Cerebellum (tissue), 4 donors: ENCODE measurements at places on chromosomes 11 and 22.

DNA sequence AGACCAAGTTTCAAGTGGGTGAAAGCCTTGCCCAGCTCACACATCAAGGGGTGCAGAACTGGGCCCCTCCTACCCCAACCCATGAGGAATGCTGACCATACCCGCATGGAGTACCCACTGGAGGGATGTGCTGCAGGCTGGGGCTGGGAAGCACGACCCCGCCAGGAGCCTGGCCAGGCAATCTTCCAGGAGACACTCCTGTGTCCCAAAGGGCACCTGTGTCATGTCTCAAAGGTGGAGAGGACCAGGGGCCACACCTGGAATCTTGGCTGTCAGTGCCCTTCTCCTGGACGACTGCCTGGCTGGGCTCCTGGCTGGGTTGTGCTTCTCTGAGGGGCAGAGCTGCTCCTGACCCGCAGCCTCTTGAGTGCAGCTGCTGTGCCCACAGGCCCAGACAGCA, 6.7 kb downstream of the ARAP1 start:
- no peak for DNase-seq

- no peak for DNase-seq
Measured at GRCh38 chr11:114614127-114614720, 18.6 kb upstream of the NXPE4 start.

DNA sequence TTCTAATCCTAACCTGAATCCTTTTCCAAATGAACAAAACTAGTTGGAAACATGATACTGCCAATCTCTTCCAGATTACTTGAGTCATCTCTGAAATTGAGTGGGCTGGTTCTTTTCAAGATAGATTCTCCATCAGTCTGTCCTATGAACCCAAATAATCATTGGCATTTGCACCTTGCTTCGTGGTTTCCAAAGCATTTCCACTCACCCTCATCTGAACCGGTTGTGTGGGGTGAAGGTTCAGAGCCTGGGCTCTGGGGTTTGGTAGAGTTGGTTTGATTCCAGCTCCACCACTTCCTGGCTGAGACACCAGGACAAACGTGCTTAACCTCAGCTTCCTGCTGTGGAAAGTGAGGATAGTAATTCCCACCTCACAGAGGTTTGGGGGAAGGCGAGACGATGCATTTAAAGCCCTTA, 206.4 kb upstream of the E2F8 start:
- no peak for DNase-seq

DNA sequence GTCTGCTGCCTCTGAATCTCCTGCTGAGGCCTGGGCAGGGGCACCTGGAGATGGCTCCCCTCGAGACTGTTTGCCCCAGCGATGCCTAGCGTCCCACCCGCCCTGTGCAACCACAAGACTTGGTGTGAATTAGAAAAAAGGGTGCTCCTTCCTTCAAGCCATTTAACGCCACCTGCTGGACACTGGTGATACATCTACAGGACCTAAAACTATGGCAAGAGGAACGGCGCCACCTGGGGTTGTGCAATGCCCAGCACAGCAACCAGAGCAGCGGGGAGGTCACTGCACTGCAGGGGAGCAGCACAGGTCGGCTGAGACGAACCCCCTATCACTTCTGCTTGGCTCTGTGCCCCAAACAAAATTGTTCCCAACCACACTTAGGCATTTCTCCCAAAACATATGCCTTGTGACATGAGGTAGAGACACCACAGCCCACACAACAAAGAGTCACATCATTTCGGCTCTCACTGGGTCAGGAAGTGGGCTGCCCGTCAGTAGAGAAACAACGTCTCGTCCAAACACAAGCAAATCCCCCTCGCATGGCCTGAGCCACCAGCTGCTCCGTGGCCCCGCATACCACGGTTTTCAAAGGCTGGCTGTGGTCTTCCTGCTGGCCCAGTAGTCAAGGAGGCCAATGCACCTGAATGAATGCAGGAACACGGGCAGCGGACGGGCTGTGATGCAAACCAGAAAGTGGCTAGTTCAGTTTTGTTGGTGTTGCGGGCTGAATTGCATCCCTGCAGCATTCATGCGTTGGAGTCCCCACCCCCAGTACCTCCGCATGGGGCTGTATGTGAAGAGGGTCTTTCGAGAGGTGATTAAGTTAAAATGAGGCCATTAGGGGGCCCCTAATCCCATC, 171.9 kb downstream of the SHANK2 start:
- peak; percentile 50 for DNase-seq

- DNase-seq, result no peak
Measured at GRCh38 chr11:69588270-69588669, 52.7 kb upstream of the CCND1 start.

DNA sequence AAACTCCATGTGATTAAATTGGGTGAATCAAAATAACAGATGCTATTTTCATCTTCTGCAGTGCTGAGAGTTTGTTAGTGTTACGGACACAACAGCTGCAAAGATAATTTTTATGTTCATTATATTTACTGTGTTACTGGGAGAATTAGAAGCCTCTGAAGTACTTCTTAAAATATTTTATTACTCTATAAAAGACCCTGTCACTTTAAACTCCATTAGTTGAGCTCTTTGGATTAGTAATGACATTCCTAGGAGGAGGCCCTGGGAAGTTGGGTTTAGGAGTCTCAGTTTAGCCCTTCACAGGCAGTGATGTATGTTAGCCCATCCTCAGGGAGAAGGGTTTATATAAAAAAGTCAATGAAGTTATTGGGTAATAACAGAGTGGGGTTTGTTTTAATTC, 596.7 kb downstream of the JRKL start:
- no peak for DNase-seq

- no peak for DNase-seq
Measured at GRCh38 chr11:73087730-73088129, 54.4 kb downstream of the FCHSD2 start.

GRCh38 chr11:63940786-63941185, 2.0 kb downstream of the NAA40 start:
- DNase-seq, result no peak

GRCh38 chr11:73367482-73368024, 8.6 kb upstream of the RELT start:
- no peak for DNase-seq

DNA sequence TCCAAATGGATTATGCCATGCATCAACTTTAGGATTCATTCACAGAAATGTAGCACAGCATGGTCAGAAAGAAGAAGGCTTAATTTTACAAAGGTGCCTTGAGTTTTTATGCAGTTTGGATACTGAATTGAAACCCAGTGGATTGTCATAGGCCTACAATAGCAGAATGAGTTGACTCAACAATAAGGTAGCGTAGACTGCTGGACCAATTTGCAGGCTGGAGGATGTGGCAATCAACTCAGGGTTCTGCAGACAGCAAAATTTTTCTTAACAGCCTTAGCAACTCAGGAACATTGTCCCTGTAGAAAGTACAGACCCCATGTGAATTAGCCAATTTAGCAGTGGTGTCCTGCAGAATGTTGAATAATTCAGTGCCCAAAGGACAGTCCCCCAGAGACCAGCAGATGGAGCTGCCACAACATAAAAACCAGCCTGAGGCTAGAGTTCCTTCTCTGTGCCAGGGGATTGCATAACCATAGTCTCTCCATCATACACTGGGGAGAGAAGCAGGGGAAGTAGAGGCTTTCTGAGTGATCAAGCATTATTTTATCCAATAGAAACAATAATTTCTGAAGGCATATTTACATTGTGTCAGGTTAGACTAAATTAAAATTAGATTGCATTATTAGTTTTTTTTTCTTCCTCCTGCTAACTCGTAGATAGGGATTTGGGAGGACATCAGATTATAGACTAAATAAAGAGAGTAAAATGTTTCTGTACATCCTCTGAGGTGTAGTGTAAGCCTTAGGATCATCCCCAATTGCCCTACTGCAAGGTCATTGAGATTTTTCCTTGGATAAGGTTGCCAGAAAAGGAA, 20.3 kb upstream of the MRPL17 start:
- peak; percentile 65 for DNase-seq

DNA sequence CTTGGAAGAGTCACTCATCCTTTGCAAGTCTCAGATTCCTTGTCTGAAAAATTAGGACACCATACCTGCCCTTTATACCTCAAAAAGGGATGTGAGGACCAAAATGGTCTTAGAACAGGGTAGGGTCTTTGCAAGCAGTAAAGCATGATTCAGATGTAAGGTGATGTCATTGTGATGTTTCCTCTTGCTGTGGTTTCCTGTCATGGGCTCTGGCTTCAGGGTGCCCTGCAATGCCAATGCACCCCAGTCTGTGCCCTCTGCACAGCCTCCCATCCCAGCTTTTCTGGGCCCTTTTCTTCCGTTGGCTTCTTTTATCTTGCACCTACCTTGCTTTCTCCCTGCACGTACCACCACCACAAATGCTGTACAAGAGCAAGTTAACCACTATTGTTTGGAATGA, 87.8 kb upstream of the NNMT start:
- no peak for DNase-seq

GRCh38 chr11:75771646-75772410, 3.2 kb downstream of the DGAT2 start:
- no peak for DNase-seq

DNA sequence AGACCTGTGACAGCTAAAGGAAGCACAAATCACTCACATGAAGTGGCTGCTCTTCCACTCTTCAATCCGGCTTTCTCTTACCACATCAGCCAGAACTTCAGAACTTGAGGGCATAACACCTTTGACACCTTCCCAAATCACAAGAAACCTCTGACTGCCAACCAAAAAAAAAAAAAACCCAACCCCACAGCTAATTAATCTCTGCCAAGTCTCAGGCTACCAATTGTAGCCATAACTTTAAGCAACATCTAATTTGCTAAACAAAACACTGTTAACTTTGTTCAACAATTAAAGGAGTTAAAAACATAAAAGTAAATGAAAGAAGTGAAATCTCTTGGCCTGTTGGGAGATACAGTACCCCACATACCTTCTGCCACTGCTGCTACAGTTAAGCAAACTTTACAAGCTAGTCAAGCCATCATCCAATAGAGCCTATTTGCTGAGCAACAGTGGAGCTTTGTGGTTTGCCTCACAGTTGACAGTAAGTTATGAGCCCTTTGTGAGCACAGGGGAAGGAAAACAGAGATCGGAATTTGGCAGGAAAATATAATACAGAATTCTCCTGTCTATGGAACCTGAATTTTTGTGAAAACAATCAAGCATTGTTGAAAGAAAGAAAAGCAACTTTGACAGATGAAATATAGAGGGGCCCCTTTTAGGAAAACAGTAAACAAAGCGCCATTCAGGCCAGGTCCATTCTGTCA, at the start of gene SOX6:
SOX6 (minus strand) TSS at position 490 of the 704 bp plus-strand sequence. CDS start 15,298 bp downstream, outside the sequence.
- no peak for DNase-seq

DNA sequence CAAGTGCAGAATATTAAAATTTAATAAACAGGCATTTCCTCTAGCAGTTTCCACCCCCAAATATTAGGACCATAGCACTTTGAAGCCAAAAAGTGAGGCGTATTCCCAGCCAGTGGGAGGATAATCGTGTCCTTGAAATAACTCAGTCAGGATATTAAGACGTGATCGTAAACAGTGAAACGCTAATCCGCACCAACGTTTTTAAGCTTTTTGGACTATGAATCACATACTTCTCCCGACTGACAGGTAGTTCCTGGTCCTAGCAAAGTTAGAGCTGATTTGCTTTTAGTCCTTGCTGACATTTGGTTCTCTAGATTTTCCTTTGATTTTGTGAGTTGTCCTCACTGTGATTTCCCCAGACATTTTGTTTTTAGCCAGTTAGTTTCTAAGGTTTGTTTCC, 197.1 kb upstream of the ARHGAP20 start:
- DNase-seq, result no peak

DNA sequence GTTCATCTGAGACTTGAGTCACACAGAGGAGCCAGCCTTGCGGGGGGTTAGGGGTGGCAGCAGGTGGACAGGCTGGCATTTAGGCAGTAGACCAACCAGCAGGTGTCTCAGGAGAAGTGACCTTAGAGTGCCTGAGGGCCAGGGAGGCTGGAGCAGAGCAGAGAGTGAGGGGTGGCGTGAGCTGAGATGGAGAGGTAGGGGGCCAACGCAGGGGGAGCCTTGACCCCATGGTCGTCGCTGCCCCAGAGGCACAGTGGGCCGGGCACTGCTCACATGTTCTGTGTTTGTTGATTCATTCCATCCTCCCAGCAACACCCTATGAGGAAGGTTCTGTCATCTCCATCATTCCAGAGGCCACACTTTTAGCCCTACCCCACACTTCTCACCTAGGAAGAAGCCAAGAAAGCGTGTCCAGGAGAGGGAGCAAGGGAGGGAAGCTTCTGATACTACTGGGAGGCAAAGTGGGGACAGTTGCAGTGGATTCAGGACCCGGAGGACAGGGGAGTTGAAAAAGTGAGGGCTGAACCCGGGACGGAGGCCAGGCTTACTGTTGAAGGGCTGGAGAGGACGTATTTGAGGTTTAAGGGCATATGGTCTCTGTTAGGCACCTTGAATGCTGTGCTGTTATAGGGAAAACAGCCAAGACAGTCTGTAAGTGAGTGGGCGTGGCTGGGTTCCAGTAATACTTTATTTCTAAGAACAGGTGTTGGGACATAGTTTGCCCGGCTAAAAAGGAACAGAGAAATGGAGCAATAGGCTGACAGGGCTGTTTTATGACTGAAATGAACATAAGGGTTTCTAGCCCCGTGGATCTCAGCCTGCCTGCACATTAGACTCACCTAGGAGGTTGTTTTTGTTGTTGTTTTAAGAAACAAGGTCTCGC, 7.3 kb downstream of the SART1 start:
- DNase-seq, result no peak

- DNase-seq, result peak; percentile 87
Measured at GRCh38 chr22:38849811-38850210, 6.0 kb upstream of the NPTXR start.

GRCh38 chr11:105034813-105035620, at the start of gene CASP1:
CASP1 (minus strand) TSS chr11:105035144; CDS start chr11:105035113, 31 bp downstream.
- peak; percentile 2 for DNase-seq
